ENCODE measurements at places on chromosomes 5 and 9.

DNA sequence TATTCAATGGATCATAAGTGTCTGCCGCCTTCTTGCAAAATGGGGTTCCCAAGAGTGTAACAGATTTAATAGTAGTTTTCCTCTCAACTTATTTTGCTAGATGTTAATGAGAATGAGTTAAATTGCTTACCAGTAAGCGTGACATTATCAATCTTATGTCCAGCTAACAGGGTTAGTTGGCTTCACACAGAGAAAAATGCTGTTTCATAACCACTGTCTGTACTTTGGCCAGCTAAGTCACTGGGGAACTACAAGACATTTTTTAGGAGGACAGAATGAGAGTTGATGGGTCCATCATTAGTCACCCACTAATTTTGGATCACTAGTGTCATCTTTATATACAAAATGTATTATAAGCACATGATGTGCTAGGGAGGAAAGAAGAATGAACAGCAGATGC is 1.4 kb downstream of the CDC37L1 start:
- DNase-seq = no peak

- no peak for DNase-seq
These were observed 35.4 kb upstream of the TUT7 start for GRCh38 chr9:86389628-86390027.

GRCh38 chr5:147063943-147064342 is 170.9 kb upstream of the STK32A start:
- no peak for DNase-seq

- DNase-seq = no peak
These were observed 37.8 kb upstream of the CRB2 start for GRCh38 chr9:123318202-123318601.
